ENCODE measurements at places on chromosomes 7 and 10.

GRCh38 chr10:132862485-132863420, 76.8 kb upstream of the NKX6-2 start:
- peak; percentile 17 for DNase-seq

DNA sequence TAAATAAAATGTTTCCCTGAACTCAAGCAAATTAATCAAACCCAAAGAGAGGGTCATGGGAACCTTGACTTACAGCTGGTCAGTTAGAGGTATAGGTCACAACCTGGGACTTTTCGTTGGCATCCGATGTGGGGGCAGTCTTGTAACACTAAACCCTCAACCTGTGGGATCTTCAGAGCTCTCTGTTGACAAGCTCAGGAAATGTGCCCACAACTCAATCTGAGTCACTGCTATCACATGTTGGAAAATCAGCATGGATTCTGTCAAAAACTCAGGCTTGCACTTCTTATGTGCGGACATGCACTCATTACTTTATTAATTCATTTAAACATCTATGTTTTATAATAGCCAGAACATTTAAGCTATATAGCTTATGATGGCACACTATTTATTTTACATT, 424.6 kb upstream of the SORCS1 start:
- no peak for DNase-seq

GRCh38 chr7:74164985-74165456, 9.1 kb upstream of the EIF4H start:
- DNase-seq, result no peak

- no peak for DNase-seq
Measured at GRCh38 chr10:23270531-23270930, 74.1 kb downstream of the C10orf67 start.

DNA sequence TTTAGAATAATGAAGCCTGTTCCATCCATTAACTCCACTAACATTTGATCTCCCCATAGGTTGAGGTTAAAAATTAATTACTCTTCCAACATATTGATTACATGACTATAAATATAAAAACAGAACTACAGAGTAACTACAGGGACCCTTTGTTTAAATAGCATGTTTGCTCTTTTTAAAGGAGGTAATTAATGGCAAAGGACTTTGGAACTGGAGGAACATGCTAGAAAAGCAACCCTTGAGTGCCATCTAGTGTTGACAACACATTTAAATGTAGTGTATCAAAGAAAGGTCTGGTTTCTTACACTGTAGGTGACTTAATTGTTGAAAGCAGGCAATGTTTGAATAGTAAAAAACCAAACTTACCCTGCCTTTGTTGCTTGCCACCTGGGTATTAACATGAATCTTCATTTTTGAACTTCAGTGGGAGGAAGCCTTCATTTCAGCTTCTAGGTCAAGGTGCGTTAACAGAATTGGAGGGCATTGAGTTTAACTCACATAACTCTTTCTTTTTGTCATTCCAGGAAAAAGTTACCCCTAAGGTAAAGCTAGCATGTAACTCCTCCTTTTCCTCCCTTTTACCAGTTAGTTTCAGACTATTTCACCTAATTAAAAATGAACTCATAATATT, 52.6 kb upstream of the CAPZA2 start:
- no peak for DNase-seq

GRCh38 chr7:133202942-133203341, 49.9 kb upstream of the EXOC4 start:
- no peak for DNase-seq
